ENCODE measurements at places on chromosomes 2 and 18.

- DNase-seq, result no peak
These were observed 131.7 kb upstream of the PDE1A start for GRCh38 chr2:182558564-182558963.

- DNase-seq, result no peak
These were observed 165.2 kb upstream of the COL3A1 start for GRCh38 chr2:188808947-188809355.

DNA sequence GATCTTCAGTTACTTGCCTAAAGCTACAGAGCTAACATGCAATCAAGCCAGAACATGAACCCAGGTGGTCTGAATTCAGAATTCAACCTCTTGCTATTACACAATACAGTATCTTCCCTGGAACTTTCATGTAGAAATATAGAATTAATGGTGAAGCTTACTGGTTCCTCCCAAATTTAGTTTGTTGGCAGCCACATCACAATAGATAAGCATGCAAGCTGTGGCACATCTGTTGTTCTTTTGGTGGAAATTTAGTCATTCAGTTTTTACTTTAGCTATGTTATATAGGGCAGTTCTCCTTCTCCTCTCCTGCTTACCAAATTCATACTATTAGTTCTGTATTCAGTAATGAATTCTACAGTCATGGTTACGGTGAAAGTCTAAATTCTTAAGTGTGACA is 101.0 kb upstream of the RNF152 start:
- no peak for DNase-seq

GRCh38 chr2:143429932-143430679 is 300.9 kb downstream of the ARHGAP15 start:
- no peak for DNase-seq

- no peak for DNase-seq
These were observed 312.2 kb upstream of the SLC14A2 start for GRCh38 chr18:45303026-45303425.

- DNase-seq, result no peak
These were observed 127.0 kb downstream of the TTC32 start for GRCh38 chr2:19774805-19775176.

DNA sequence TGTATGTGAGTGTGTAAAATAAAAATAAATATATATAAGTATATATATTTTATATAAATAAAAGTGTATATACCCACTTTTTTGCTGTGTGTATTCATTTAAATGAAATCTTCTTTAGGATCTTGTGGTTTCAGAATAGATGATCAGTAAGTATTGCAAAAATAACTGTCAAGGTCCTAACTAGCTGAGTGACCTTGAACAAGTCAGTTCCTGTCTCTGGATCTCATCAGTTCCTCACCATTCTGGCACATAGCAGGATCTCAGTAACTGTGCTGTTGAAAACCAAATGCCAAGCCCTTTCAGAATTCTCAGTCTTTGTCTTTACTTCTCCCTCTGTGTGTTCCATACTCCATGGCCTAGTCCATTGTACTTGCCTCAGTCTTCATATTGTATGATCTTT is 115.3 kb upstream of the CXCR4 start:
- no peak for DNase-seq

- no peak for DNase-seq
These were observed 52.1 kb upstream of the SLC66A3 start for GRCh38 chr2:11102956-11103860.

DNA sequence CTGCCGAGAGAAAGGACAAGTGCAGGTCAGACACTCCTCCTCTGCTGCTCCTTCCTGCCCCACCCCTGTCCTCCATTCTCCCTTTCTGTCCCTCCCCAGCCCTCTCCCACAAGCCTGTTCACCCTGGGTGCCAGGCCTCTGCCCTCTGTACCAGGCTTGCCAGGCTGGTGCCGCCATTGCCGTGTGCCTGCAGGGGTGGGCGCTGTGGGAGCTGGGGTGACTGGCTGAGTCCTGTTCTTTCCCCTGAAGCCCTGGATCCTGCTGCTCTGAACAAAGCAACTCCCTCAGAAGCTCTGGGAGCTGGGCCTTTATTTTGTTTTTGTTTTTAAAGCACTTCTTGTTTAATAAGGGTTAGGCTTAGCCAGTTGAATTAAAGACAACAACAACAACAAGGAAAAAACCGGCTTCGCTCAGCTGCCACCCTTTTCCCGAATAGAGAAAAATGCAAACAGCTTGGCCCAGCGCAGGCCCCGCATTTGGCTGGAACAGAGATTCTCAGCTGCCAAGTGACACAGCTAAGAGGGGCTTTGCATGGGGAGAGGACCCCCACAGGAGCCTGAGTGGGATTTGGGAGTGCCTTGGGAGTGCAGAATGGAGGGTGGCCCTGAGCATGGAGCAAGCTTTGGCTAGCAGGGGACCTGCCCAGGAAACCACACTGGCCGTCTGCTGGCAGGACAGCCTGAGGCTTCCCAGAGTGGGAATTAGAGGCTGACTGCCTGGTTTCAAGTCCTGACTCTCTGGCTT is 9.1 kb downstream of the PCARE start:
- no peak for DNase-seq

DNA sequence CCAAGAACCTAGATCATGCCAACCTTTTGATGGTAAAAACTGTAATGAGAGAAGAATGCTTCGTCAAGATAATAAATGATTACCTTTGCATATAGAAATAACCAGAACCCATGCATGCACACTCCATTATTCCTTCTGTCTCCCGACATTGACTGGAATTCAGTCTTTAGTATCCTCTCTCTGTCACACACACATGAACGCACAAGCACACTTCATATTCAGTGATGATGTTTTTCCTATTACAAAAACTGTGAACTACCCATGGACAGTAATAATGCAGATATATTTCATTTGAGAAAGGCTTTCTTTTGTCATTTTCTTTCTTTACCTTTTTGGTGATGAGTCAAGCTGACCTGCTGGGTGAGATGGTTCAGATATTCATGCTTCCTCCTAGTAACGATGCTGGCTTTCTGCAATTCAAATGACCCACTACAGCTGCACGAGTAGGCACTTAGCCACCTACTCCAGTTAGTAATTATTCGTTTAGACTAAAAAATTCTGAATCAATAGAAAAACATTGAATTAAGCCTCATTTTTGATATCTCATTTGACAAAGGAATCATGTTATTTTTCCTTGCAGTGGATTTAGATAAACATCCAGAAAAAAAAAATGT is 382.2 kb downstream of the TGIF1 start:
- DNase-seq, result no peak

DNA sequence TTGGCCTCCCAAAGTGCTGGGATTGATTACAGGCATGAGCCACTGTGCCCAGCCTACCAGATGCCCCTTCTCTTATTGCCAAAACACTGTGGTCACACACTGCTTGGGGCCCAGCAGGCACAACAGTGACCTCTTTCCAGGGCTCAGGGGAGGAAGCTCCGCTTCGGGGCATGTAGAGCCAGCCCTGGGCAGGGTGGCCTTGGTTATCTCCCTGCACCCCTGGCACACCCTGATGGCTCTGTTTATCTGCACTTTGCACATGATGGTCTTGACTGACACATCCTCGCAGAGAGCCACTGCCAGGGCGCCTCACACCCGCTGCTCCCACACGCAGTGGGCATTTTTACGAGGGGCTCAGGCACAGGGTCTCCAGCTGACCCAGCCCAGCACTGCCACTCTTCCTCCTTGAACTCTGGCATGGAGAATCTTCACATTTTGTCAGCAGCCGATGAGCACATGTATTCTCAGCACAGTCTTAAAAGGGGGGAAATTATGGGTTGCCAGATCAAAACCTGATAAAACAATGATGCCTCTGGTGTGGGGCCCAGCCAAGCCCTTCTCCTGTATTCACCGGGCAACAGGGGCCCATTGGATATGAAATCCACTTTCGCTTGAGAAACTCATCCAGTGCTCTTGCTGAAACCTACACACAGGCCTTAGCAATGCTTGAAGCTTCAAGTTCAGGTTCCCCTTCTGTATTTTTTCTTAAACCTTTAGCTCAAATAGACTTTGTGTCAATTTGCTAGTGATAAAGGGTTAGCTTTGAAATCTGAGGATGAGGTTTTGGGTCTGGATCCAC is 5.9 kb downstream of the GYPC start:
- no peak for DNase-seq

GRCh38 chr18:35324926-35325655 is 19.1 kb downstream of the ZNF24 start:
- DNase-seq, result no peak

DNA sequence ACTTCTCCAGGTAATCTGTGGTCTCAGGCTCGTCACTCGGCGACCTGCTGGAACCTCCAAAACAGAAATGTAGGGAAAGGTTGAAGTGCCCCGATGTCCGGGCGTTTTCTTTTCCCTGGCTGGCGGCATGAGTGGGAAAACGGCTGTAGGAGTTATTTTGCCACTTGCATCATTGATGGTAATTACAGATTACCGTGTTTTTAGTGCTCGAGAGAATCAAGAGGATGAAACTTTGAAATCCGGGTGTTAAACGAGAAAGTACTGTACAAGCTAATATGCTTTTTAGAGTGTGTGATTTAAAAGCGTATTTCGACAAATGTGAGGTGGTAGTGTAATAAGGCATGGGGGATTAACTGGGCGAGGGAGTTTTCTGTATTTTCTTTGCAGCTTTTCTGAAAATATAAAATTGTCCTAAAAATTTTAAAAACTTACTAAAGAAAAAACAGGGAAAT is 819 bp downstream of the GRHL1 start:
- DNase-seq, result no peak

- no peak for DNase-seq
These were observed 459.4 kb upstream of the MC4R start for GRCh38 chr18:60831971-60832370.

GRCh38 chr2:16189029-16189835 is 248.9 kb downstream of the MYCN start:
- DNase-seq, result no peak

DNA sequence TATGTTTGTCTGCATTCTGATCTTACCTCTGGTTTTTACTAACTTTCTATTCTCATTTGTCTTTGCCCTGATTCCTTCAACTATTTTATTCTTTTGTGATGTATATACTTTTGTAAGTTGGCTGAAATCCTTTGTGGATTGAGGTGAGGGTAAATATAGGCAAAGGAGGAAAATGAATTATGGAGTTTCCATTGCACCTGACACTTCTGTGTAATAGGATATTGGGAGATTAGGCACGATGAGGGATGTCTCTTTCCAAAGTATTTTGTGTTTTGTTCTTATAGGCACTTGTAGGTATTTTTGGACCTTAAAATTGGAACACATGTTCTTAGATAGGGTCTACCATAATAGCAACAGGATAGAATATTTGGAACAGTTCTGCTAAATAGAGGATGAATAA is 76.4 kb downstream of the HRH4 start:
- DNase-seq, result no peak

DNA sequence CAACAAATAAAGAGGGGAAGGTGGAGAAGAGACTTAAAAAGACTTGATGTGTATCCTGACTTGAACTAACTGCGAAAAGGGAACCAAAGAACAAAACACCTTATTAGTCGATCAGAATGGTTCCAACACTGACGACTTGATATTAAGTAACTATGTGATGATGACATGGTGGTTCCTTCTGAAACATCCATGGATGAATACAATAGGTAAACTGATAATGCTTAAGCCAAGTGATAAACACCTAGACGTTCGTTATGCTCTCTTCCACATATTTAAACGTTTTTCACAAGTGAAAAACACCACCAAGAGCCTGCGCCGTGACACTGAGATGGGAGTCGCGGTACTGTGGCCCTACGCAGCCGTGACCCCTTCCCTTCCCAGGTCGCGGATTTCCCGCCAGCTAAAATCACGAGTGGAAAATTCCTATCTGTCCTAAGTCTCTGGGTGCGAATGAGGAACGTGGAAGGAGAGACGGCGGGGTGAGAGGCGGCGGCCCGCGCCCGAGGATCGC is 797 bp downstream of the TTC32 start:
- no peak for DNase-seq

DNA sequence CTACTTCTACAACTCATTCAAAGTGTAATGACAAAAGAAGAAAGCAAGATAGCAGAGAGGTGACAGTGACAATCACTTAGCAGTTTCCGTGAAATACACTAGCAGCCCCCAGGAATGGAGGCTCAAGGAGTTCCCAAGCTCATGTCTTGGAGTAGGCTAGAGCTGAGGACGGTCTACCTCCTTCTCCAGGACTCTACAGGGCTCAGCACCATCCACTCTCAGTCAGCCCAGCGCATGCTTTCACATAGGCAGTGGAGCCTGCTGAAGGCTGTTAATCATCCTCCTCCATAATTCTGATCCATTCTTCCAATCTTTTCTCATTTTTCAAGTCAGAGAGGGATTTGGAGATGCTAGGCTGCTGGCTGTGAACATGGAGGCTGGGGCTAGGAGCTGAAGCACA is 85.6 kb downstream of the MYT1L start:
- DNase-seq, result no peak

DNA sequence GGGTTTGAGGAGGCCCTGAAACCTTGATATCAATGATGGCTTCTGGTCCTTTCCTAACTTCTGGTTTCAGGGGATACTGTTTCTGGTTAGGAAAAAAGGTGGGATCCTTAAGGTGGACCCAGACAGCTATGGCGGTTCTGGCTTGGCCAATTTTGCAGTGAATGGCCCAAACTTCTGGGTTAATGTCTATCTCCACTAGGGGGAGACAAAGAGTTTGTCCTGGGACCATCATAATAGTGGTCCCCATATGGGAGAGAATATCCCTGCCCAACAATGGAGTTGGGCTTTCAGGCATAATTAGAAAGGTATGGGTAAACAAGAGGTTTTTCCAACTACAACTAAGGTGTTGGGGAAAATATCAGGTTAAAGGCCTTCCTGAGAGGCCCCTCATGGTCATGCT is 273.5 kb downstream of the CALCRL start:
- DNase-seq, result no peak

GRCh38 chr2:134522496-134523455 is 196.0 kb downstream of the TMEM163 start:
- DNase-seq, result no peak

DNA sequence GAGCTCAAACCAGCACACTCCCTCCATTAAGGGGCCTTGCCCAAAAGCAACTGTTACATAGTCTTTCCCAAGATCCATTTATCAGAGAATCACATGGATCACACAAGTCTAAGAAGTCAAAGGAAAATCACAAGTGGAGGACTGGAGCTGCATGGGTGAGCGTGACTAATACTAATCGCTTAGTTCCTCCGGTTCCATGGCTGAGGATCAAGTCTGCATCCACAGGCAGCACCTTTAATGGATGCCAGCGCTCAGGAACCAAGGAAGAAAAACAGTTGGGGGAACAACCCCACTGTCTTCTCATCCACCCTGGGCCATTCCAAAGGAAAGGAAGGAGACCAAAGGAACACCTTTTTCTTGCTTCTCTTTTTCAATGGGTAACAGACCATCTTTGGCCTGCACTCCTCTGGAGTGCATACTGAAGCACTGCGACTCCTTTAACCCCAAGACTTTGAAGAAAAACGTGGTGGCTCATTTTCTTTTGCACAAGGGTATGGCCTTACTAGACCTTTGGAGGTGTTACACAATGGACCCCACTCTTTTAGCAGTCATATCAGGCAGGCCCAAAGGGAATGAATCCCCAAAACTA is 9.2 kb upstream of the WDR33 start:
- DNase-seq, result no peak
